D341Med (cell line): ENCODE measurements at places on chromosomes 7 and 10.

- DNase-seq = peak; percentile 43
Observed at GRCh38 chr7:129213828-129214227, 11.0 kb upstream of the AHCYL2 start.

- no peak for DNase-seq
Observed at GRCh38 chr7:82312646-82313045, 130.9 kb downstream of the CACNA2D1 start.

DNA sequence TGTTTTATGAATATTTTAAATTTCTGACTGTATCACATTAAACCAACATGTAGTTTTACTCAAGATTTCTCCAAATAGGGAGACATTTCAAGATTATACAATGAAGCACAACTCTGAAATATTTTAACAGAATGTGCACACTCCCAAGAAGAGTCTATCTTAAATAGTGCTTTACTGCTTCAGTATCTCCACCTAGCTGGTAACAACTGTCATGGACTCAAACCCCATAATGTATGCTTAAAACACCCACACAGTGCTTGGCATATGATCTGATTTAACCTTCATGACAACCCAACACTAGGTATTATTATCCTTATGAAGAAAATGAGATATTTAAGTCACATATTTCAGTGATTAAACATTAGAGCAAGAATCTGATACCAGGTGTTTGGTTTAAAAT lies 45.9 kb downstream of the ASZ1 start:
- DNase-seq = no peak

- no peak for DNase-seq
Observed at GRCh38 chr7:151501676-151502075, 18.0 kb downstream of the RHEB start.
